Activated naive CD4-positive, alpha-beta T cell treated with anti-CD3 and anti-CD28 coated beads, Interleukin-2, amount 10 ng/mL, durations not matched to agents 7 days and 5 days (primary cell): ENCODE measurements at places on chromosomes 13 and 19.

- no peaks in the 10 kb centered on the region for H3K4me1 ChIP-seq
- no peak for DNase-seq
Observed at GRCh38 chr13:38951525-38952313, 38.9 kb downstream of the STOML3 start.

- DNase-seq = no peak
- no peaks in the 10 kb centered on the region for H3K36me3 ChIP-seq
- H3K4me3 ChIP-seq = no peak overlapping the region
- peaks cover 7% of the 10 kb centered on the region for H3K4me1 ChIP-seq
- no peaks in the 10 kb centered on the region for H3K27me3 ChIP-seq
- no peak overlapping the region for H3K27ac ChIP-seq
Observed at GRCh38 chr19:46976845-46977320, 42.8 kb upstream of the NPAS1 start.

DNA sequence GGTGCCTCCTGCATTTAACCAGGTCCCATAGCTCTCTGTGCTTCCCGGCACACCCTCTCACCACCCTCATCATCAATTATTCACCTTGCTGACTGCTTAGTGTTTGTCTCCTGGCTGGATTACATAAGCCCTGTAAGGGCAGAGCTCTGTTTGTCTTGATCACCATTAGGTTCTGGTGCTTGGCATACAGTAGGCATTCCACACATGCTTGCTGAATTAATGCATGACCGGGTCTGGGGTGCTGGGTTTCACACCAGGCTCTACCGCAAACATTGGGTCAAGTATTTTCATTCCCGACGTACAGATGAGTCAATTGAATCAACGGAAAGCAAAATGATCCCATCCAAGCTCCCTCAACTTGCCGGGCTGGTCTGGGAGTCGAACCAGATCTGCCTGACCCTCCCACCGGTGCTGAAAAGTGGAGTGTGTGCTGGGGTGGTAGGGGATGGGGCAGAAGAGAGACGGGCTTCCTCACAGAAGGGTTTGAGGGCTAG, 28.5 kb downstream of the VAV1 start:
- H3K4me3 ChIP-seq = peak overlapping the region; percentile 76
- no peaks in the 10 kb centered on the region for H3K27me3 ChIP-seq
- peak overlapping the region; percentile 94 for H3K27ac ChIP-seq

DNA sequence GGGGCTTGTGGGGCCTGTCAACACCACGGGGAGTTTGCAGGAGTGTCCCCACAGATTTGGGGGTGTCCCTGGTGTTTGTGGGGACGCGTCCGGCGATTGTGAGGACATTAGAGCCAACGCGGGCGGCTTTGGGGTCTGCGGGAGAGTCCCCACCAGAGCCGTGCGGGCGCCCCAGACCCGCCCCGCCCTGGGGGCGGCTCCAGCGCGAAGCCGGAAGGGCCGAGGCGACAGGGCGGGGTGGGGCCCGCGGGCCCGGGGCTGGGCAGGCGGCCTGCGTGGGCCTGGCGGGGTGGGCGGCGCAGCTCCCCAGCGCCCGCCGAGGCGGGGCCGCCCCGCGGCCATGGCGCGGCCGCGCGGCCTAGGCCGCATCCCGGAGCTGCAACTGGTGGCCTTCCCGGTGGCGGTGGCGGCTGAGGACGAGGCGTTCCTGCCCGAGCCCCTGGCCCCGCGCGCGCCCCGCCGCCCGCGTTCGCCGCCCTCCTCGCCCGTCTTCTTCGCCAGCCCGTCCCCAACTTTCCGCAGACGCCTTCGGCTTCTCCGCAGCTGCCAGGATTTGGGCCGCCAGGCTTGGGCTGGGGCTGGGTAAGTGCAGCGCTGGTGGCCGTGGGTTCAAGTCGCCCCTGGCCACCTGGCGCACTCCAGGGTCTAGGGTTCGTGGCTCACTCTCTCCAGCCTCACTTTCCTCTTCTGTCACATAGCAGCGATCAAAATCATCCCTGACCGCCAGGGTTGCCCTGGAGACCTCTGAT, 10.3 kb downstream of the PDE4A start:
- H3K4me1 ChIP-seq = peaks cover 75% of the 10 kb centered on the region
- peaks cover 79% of the 10 kb centered on the region for H3K27me3 ChIP-seq
- H3K27ac ChIP-seq = peak overlapping the region; percentile 60
- H3K4me3 ChIP-seq = peak overlapping the region; percentile 72
- no peak for DNase-seq

DNA sequence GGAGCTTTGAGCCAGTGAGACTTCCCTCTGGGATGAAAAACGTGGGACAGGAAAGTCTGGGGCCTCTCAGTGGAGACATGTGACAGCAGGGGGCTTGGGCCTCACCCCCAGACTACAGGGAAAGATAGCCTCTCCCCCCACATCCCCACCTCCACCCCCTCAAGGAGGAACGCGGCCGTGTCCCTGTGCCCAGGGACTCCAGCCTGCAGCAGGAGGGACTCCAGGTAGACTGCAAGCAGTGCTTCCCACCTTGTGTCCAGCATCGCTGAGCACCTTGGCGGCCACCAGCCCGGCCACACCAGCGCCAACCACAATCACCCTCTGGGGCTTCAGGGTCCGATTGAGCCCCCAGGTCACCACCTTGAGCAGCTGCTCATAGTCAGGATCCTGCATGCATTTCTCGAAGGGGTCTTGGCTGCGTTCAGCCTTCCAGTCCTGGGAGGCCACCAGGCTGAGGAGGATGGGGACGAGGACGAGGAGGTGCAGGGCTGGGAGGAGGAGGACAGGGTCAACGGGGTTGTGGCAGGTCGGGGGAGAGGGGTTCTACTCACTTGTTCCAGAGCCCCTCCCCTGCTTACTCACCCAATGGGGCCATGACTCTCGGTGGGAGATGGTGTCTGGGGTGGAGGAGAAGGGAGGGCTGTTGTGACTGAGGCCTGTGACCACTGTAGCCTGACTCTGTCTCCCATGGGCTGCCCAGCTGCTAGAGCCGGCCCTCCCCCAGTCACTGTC, 955 bp downstream of the IL4I1 start:
- H3K4me3 ChIP-seq = no peak overlapping the region
- peaks cover 35% of the 10 kb centered on the region for H3K4me1 ChIP-seq
- peak overlapping the region; percentile 68 for H3K27ac ChIP-seq

GRCh38 chr19:11251650-11252314, 10.5 kb downstream of the DOCK6 start:
- no peak overlapping the region for H3K27ac ChIP-seq
- H3K36me3 ChIP-seq = no peaks in the 10 kb centered on the region
- H3K4me3 ChIP-seq = no peak overlapping the region
- peaks cover 53% of the 10 kb centered on the region for H3K27me3 ChIP-seq
- no peak for DNase-seq

- no peak overlapping the region for H3K27ac ChIP-seq
- H3K4me1 ChIP-seq = no peaks in the 10 kb centered on the region
- no peak for DNase-seq
- no peak overlapping the region for H3K4me3 ChIP-seq
- no peaks in the 10 kb centered on the region for H3K36me3 ChIP-seq
Observed at GRCh38 chr13:101211261-101211660, 205.0 kb downstream of the NALCN start.

GRCh38 chr19:11164296-11164695, 8.7 kb upstream of the SPC24 start:
- no peaks in the 10 kb centered on the region for H3K4me1 ChIP-seq
- no peak overlapping the region for H3K27ac ChIP-seq
- H3K27me3 ChIP-seq = peaks cover 36% of the 10 kb centered on the region
- no peak for DNase-seq

DNA sequence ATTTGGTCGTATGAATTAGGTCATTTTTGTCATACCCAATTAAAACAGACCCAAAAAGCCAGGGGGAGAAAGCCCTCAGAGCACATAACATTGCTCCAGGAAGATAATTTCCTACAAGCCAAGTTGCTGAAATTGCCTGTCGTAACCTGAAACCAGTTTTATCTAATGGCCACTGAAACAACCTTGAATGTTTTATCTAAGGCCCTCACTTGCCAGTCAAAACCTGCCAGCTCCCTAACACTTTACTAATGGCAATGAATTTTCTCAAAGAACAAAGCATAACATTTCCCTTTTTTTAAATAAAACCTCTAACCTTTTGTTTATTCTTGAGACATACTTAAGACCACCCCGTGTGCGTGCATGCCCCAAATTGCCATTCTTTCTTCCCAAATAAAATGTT, 496.2 kb upstream of the KLHL1 start:
- DNase-seq = no peak
- H3K4me3 ChIP-seq = no peak overlapping the region
- no peaks in the 10 kb centered on the region for H3K36me3 ChIP-seq
- H3K27me3 ChIP-seq = no peaks in the 10 kb centered on the region
- no peaks in the 10 kb centered on the region for H3K4me1 ChIP-seq
- no peak overlapping the region for H3K27ac ChIP-seq

DNA sequence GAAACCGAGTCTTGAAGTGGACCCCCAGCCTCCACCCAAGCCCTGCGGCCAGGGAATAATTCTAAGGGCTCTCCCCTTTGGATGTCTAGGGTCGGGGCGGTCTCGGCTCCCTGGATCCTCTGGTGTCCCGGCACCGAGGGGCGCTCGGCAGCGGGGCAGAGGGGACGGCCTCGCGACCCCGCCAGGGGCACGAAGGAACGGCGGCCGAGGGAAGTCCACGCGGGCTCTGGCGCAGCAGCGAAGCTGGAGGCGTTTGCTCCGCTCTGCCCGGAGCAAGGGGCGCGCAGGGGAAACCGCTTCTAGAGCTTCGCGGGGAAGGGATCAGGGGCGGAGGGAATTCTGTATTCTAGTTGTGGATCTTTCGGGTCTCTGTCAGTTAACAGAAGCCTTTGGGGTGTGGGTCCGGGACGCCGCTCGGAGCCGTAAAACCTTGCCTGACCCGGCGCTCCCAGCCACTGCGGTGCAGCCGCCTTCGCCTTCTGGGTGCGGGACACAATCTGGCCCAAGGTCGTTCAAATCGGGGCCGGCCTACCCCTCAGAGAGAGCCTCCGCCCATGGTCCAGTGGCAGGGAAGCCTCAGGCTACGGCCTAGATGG, 118.2 kb downstream of the KCNRG start:
- H3K27me3 ChIP-seq = peaks cover 78% of the 10 kb centered on the region
- DNase-seq = no peak
- peaks cover 43% of the 10 kb centered on the region for H3K4me1 ChIP-seq
- H3K36me3 ChIP-seq = peaks cover 3% of the 10 kb centered on the region
- H3K27ac ChIP-seq = no peak overlapping the region

DNA sequence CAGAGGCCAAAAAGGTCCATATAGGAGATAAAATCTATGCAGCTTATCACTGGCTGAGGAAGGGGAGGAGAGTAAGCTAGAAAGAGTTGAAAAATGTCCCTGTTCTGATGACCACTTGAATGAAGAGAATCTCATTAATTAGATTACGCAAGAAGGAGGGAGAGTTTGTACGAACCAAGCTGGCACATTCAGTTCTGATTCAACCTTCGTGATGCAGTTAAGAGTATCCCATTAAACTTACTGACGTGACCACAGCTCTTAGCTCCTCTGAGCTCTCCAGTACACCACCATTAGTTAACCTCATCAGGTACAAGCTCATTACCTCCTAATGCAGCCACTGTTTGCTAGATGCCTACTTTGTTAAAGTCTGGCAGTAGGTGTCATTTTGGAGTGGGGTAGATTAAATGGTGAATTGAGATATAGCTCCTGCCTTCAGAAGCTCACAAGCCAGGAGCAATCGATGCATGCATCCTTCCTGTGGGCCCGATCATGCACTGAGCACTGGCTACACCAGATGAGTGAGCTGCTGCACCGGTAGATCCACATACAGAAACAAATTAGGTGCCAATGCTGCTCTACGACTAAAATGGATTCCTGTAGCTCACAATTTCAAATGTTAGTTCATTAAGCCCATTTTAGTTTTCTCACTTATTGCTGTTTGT, 458.3 kb downstream of the COG6 start:
- DNase-seq = no peak
- no peaks in the 10 kb centered on the region for H3K27me3 ChIP-seq
- no peak overlapping the region for H3K27ac ChIP-seq

GRCh38 chr13:38213314-38213713, 136.3 kb upstream of the UFM1 start:
- H3K4me1 ChIP-seq = no peaks in the 10 kb centered on the region
- H3K4me3 ChIP-seq = no peak overlapping the region
- no peak for DNase-seq
- H3K27me3 ChIP-seq = no peaks in the 10 kb centered on the region
- no peak overlapping the region for H3K27ac ChIP-seq

- no peaks in the 10 kb centered on the region for H3K4me1 ChIP-seq
- no peak overlapping the region for H3K4me3 ChIP-seq
- no peak overlapping the region for H3K27ac ChIP-seq
- no peak for DNase-seq
- H3K27me3 ChIP-seq = no peaks in the 10 kb centered on the region
- no peaks in the 10 kb centered on the region for H3K36me3 ChIP-seq
Observed at GRCh38 chr13:89673789-89674311, 1673.6 kb upstream of the MIR17HG start.

- H3K36me3 ChIP-seq = no peaks in the 10 kb centered on the region
- H3K4me3 ChIP-seq = no peak overlapping the region
- H3K4me1 ChIP-seq = no peaks in the 10 kb centered on the region
- H3K27ac ChIP-seq = no peak overlapping the region
- H3K27me3 ChIP-seq = no peaks in the 10 kb centered on the region
Observed at GRCh38 chr13:92671821-92672220, 554.8 kb upstream of the GPC6 start.
